Naive thymus-derived CD8-positive, alpha-beta T cell (primary cell): ENCODE measurements at places on chromosomes 6 and 20. TPM values are rescaled to one million over a fixed set of nuclear protein-coding genes. Genes with fewer than 3 reads are reported as not detected.

Gene RXRB
- polyA plus RNA-seq = 10.9 TPM

Gene PTCRA
- not detected for polyA plus RNA-seq

Gene UBE2J1
- polyA plus RNA-seq = 24.8 TPM

Gene TNNC2
- not detected for polyA plus RNA-seq

Gene PPIL6
- 1.7 TPM for polyA plus RNA-seq

Gene DACT2
- polyA plus RNA-seq = not detected

GRCh38 chr20:47489448-47489872, 12.2 kb upstream of the NCOA3 start:
- H3K27ac ChIP-seq = peak overlapping the region; percentile 89
- H3K4me3 ChIP-seq = peak overlapping the region; percentile 30
- peaks cover 55% of the 10 kb centered on the region for H3K4me1 ChIP-seq
- DNase-seq = peak; percentile 56
- H3K27me3 ChIP-seq = no peaks in the 10 kb centered on the region

- DNase-seq = no peak
- H3K36me3 ChIP-seq = peaks cover 11% of the 10 kb centered on the region
- H3K27ac ChIP-seq = no peak overlapping the region
- H3K4me3 ChIP-seq = no peak overlapping the region
- H3K27me3 ChIP-seq = no peaks in the 10 kb centered on the region
Observed at GRCh38 chr6:3640868-3641267, 110.6 kb downstream of the PXDC1 start.

- no peaks in the 10 kb centered on the region for H3K4me1 ChIP-seq
- DNase-seq = no peak
- H3K27me3 ChIP-seq = no peaks in the 10 kb centered on the region
- H3K36me3 ChIP-seq = no peaks in the 10 kb centered on the region
- no peak overlapping the region for H3K27ac ChIP-seq
- H3K4me3 ChIP-seq = no peak overlapping the region
Observed at GRCh38 chr6:161374971-161375873, 101.4 kb upstream of the AGPAT4 start.

DNA sequence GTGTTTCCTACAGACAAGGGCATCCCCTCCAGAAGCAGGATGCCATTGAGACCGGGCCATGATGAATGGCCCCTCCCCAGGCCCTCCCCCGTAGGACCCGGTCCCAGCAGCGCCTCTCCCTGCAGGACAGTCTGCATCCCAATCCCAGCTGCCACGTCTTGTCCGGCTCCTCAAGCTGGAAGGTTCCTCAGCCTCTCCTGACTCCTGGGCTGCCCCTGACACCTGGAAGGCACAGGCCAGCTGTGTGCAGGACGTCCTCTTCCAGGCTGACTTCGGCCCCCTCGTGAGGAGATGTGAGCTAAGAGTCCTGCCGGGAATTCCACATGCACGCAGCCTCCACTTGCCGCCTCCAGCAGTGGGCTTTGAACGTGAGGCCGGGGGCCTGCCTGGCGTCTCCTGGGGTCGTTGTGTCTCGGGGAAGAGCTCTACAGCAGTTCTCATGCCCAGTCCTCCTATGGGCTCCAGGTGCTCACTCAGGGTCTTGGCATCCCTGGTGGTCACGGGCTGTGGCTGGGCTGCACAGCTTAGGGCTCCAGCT, 64.4 kb downstream of the TAF4 start:
- no peaks in the 10 kb centered on the region for H3K27me3 ChIP-seq
- H3K27ac ChIP-seq = no peak overlapping the region
- H3K4me1 ChIP-seq = no peaks in the 10 kb centered on the region
- no peak for DNase-seq
- H3K4me3 ChIP-seq = no peak overlapping the region

GRCh38 chr6:35454391-35455110, 2.4 kb downstream of the FANCE start:
- peak overlapping the region; percentile 20 for H3K4me3 ChIP-seq
- H3K4me1 ChIP-seq = peaks cover 35% of the 10 kb centered on the region
- DNase-seq = no peak
- peaks cover 32% of the 10 kb centered on the region for H3K36me3 ChIP-seq
- no peaks in the 10 kb centered on the region for H3K27me3 ChIP-seq

GRCh38 chr6:28816909-28817807, 106.6 kb downstream of the TRIM27 start:
- DNase-seq = no peak
- H3K4me1 ChIP-seq = peaks cover 8% of the 10 kb centered on the region
- H3K4me3 ChIP-seq = no peak overlapping the region
- H3K27ac ChIP-seq = no peak overlapping the region

- H3K4me3 ChIP-seq = no peak overlapping the region
- no peak overlapping the region for H3K27ac ChIP-seq
- H3K36me3 ChIP-seq = no peaks in the 10 kb centered on the region
- DNase-seq = no peak
- H3K4me1 ChIP-seq = peaks cover 10% of the 10 kb centered on the region
Observed at GRCh38 chr6:157974341-157974894, 7.2 kb upstream of the SYNJ2 start.

- no peak overlapping the region for H3K4me3 ChIP-seq
- no peaks in the 10 kb centered on the region for H3K36me3 ChIP-seq
- DNase-seq = no peak
- H3K4me1 ChIP-seq = peaks cover 8% of the 10 kb centered on the region
- no peaks in the 10 kb centered on the region for H3K27me3 ChIP-seq
- peak overlapping the region; percentile 4 for H3K27ac ChIP-seq
Observed at GRCh38 chr6:119283214-119283613, 66.3 kb downstream of the MAN1A1 start.

- peaks cover 34% of the 10 kb centered on the region for H3K27me3 ChIP-seq
- H3K4me3 ChIP-seq = peak overlapping the region; percentile 82
- H3K4me1 ChIP-seq = peaks cover 13% of the 10 kb centered on the region
Observed at GRCh38 chr6:1315560-1316386, 3.9 kb downstream of the FOXQ1 start.

DNA sequence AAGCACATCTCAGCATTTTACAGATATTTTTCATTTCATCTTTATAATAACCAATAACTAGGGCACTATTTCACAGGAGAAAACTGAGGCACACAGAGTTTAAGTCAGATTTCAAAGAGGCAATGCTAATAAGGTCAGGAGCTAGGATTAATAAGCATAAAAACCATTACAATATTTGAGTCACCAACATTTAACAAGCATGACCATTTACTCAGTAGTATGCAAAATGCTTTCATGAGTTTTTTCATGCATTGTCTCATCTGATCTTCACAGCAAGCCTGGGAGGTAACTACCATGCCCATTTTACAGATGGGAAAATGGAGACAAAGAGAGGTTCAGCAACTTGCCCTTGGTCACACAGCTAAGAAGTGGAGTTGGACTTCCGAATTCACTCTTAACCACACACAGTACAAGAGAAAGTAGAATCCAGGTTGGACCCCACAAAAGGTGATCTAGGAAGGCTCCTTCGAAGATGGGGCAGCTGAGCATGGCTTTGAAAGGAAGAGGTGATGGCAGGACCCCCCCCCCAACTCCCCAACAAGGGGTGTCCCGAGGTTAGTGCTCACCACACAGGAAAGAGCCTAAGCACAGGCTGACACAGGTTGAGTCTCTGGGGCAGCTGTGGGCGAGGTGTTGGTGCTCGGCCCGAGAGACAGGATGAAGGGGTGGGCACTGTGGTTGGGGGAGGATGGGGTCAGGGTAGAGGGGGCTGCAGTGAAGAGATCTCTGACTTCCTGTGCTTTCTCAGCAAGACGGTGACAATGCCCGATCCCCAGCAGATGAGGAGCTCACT, 108.8 kb downstream of the PREX1 start:
- H3K27ac ChIP-seq = peak overlapping the region; percentile 98
- H3K36me3 ChIP-seq = peaks cover 17% of the 10 kb centered on the region

DNA sequence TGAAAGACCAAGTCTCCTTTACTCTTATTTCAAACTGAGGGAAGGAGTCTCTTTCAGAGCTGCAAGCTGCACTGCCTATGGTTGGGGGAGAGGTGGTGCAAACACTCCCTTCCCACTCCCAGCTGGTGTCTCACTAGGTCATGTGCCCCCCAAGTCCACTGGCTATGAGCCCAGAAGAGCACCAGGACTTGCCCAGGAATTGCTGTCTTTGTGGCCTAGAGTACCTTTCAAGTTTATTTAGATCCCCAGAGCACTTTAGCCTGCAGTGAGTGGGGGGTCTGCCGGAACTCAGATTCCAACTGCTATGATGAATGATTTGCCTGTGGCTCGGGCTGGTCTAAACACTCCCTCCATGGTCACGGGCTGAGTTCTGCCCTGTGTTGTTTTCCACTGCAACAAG, 192.6 kb upstream of the CITED2 start:
- H3K36me3 ChIP-seq = no peaks in the 10 kb centered on the region
- no peak overlapping the region for H3K27ac ChIP-seq
- H3K4me3 ChIP-seq = no peak overlapping the region
- H3K4me1 ChIP-seq = no peaks in the 10 kb centered on the region

- DNase-seq = no peak
- no peaks in the 10 kb centered on the region for H3K4me1 ChIP-seq
- H3K27me3 ChIP-seq = peaks cover 5% of the 10 kb centered on the region
- H3K4me3 ChIP-seq = no peak overlapping the region
Observed at GRCh38 chr6:122733259-122733658, 46.3 kb upstream of the FABP7 start.

- no peak overlapping the region for H3K27ac ChIP-seq
- H3K27me3 ChIP-seq = no peaks in the 10 kb centered on the region
- no peaks in the 10 kb centered on the region for H3K4me1 ChIP-seq
- no peak for DNase-seq
- no peak overlapping the region for H3K4me3 ChIP-seq
Observed at GRCh38 chr6:100512203-100512862, 47.6 kb upstream of the SIM1 start.

DNA sequence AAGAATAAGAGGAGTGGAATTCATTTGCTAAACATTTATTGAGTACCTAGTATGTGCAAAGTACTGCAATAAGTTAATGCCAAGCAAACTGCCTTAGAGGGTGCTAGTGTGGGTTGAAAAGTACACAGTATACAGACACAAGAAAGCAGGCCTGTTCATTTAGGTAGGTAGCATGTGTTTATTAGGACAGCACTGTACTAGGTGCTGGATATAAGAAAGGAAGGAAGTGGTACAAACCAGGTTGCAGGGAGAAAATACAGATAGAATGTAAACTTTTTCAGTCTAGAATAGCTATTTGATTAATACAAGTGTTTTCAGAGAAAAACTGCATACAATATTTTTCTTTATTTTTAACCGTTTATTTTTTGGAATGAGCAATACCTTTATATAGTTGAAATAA, 68.1 kb downstream of the PHF20 start:
- DNase-seq = no peak
- peak overlapping the region; percentile 54 for H3K27ac ChIP-seq
- peaks cover 28% of the 10 kb centered on the region for H3K36me3 ChIP-seq
- no peaks in the 10 kb centered on the region for H3K27me3 ChIP-seq

DNA sequence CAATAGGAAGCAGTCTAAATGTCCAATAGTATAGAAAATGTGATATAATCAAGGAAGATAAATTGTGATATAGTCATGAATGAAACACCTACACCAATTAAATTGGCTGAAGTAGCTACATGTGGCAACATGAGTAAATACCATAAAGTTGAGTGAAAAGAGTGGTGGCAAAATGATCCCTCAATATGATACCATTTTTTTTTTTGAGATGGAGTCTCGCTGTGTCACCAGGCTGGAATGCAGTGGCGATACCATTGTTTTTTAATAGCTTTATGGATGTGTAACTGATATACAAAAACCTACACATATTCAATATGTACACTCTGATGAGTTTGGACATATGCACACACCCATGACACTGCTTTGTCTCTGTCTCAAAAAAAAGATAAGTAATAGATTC, 20.9 kb upstream of the ILRUN start:
- no peaks in the 10 kb centered on the region for H3K36me3 ChIP-seq
- no peaks in the 10 kb centered on the region for H3K27me3 ChIP-seq
- H3K27ac ChIP-seq = no peak overlapping the region
- DNase-seq = no peak

DNA sequence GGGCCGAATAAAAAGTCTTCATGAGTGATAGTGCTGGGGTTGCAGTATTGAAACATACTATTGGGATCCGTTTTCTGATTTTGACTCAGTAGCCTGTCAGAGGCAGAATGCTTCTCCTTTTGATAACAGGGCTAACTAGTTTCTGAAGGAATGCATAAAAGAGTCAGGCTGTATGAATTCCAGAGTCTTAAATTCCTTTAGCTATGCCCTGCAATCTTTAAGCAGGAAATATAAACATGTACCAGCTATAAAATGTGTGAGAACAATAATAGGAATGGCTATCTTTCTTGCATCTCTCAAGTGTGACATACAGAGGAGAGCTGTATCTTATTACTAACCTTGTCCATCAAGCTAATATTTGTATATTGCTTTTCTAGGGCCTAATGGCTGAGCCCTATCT, 917.1 kb downstream of the KIF16B start:
- no peaks in the 10 kb centered on the region for H3K4me1 ChIP-seq
- no peak overlapping the region for H3K27ac ChIP-seq
- no peak for DNase-seq
- H3K4me3 ChIP-seq = no peak overlapping the region
- no peaks in the 10 kb centered on the region for H3K27me3 ChIP-seq

GRCh38 chr20:63135411-63135810, 80.5 kb downstream of the YTHDF1 start:
- peaks cover 13% of the 10 kb centered on the region for H3K27me3 ChIP-seq
- no peak for DNase-seq
- H3K4me3 ChIP-seq = no peak overlapping the region
- no peak overlapping the region for H3K27ac ChIP-seq

- H3K27ac ChIP-seq = no peak overlapping the region
- no peak overlapping the region for H3K4me3 ChIP-seq
- H3K4me1 ChIP-seq = no peaks in the 10 kb centered on the region
- no peaks in the 10 kb centered on the region for H3K27me3 ChIP-seq
Observed at GRCh38 chr6:70151616-70152015, 151.3 kb downstream of the COL9A1 start.

- no peaks in the 10 kb centered on the region for H3K36me3 ChIP-seq
- H3K27ac ChIP-seq = no peak overlapping the region
- no peak for DNase-seq
- H3K4me1 ChIP-seq = peaks cover 10% of the 10 kb centered on the region
Observed at GRCh38 chr6:2976060-2976459, 4.7 kb upstream of the SERPINB6 start.

DNA sequence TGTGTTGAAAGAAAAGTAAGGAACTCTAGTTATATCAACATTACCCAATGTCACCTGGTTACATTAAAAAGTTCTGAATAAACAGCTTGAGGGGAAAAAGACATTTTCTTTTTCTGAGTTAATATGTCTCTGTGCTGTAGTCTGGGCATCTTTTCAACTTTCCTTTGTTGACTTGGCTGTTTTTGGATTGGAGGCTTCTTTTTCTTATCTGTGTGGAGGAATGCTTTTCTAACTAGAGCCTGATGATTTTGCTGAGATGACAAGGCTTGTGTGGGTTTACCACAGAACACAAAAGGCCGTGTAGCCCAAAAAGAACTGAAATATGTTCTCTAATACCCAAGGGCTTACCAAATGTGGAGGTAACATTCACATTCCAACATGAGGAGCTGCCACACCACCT, 161.8 kb downstream of the KCNQ5 start:
- peaks cover 8% of the 10 kb centered on the region for H3K4me1 ChIP-seq
- no peaks in the 10 kb centered on the region for H3K27me3 ChIP-seq
- H3K27ac ChIP-seq = no peak overlapping the region

- no peaks in the 10 kb centered on the region for H3K27me3 ChIP-seq
- peak overlapping the region; percentile 88 for H3K27ac ChIP-seq
- peaks cover 15% of the 10 kb centered on the region for H3K4me1 ChIP-seq
- H3K4me3 ChIP-seq = peak overlapping the region; percentile 79
- no peaks in the 10 kb centered on the region for H3K36me3 ChIP-seq
Observed at GRCh38 chr20:48620507-48621375, 207.1 kb downstream of the PREX1 start.
